ENCODE measurements at places on chromosomes 7 and 10.
A peak's percentile ranks its signal among the peaks of the same experiment; 100 is the strongest.

- DNase-seq: no peak
Measured at GRCh38 chr10:24907956-24908355, 44.5 kb downstream of the PRTFDC1 start.

GRCh38 chr7:129950191-129950932, 2.4 kb downstream of the UBE2H start:
- DNase-seq: peak; percentile 40

GRCh38 chr7:111027396-111027795, 63.5 kb upstream of the LRRN3 start:
- no peak for DNase-seq

GRCh38 chr10:55631071-55631654, 729.9 kb downstream of the ZWINT start:
- DNase-seq: peak; percentile 52

All from fibroblast of skin of back (primary cell).